ENCODE measurements at places on chromosomes 13 and 19. TPM values are rescaled to one million over a fixed set of nuclear protein-coding genes. Genes with fewer than 3 reads are reported as not detected.
A peak's percentile ranks its signal among the peaks of the same experiment; 100 is the strongest.

CEACAM4 gene
- total RNA-seq: not detected

SLC39A3 gene
- total RNA-seq: 31.5 TPM

PDX1 gene
- not detected for total RNA-seq

CYP4F12 gene
- 0.10 TPM for total RNA-seq

- DNase-seq: no peak
Observed at GRCh38 chr13:78649997-78650716, 8.8 kb downstream of the OBI1 start.

DNA sequence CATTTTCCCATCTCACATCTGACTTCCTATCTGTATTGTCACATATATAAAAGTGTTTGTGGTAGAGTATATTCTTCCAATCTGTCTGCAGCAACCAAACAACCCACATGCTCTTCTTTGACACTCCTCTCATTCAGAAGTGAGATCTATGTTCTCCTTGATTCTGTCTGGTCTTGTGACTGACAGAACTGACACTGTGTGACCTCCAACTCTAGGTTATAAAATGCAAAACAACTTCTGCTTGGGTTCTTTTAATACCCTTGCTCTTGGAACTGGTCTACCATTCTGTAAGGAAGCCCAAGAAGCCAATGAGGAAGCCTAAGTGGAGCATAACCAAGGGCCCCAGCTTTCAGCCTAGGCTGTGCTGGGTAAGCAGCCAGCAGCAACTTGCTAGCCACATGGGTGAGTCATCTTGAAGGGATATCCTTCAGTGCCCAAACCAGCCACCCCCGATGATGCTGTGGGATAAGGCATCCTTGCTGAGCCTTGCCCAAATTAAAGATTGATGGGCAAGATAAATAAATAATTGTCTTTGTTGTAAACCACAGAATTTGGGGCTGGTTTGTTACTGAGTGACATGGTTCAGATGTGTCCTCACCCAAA lies 18.4 kb upstream of the ITM2B start:
- no peak for DNase-seq

- DNase-seq: no peak
Observed at GRCh38 chr19:51571599-51571998, 516 bp downstream of the ZNF175 start.

DNA sequence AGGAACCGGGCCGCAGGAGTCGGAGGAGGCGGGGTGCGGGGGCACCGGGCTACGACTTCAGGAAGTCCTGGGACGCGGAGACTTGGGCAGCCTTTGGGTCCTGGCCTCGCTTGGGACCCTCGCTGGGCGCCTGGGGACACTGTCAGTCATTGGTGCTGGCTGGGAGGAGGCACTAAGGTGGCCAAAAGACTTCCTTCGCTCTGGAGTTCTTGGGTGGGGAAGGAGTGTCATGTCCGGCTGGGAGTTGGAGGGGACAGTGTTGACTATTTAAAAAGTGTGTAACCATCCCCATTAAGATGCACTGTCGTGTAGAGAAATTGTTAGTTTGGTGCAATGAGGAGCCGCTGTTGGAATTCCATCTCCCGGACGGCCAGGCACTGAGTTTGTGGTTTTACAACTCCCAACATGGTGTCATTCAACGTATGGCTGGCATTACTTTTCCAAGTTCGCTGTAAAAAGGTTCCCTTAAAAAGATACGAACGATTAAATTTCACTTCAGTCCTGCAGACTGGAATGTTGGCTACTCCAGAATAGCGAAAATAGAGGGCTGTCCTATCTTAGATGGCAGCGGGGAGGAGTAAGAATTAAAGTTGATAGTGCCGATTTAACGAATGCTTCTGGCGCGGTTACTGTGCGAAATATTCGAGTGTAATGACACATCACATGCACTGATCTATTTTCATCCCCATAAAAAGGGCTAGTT lies 776 bp downstream of the DNAJC3 start:
- peak; percentile 10 for DNase-seq

DNA sequence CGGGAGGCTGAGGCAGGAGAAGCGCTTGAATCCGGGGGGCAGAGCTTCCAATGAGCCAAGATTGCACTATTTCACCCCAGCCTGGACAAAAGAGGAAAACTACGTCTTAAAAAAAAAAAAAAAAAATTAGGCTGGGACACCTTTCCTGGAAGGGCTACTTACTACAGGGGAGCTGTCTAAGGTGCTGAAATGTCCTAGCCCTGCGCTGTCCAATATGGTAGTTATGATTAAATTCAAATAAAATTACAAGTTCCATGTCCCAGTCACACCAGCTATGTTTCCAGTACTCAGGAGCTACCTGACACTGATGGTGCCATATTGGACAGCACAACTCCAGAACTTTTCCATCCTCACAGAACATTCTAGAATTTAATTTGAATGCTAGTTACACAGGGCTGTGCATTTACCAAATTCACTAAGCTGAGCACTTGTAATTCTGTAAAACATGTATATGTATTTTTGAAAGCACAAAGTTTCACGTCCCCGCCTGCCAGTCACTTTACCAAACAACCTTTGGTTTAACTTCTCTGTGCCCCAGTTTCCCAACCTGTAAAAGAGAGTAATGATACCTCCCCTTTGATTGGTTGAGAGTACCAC lies 9.2 kb upstream of the ZSCAN22 start:
- DNase-seq: peak; percentile 38

- DNase-seq: no peak
Observed at GRCh38 chr19:18978616-18979015, 37.6 kb upstream of the HOMER3 start.

- no peak for DNase-seq
Observed at GRCh38 chr19:928471-929202, 2.8 kb downstream of the ARID3A start.

GRCh38 chr19:49091391-49092038 lies 6.3 kb downstream of the SNRNP70 start:
- no peak for DNase-seq

DNA sequence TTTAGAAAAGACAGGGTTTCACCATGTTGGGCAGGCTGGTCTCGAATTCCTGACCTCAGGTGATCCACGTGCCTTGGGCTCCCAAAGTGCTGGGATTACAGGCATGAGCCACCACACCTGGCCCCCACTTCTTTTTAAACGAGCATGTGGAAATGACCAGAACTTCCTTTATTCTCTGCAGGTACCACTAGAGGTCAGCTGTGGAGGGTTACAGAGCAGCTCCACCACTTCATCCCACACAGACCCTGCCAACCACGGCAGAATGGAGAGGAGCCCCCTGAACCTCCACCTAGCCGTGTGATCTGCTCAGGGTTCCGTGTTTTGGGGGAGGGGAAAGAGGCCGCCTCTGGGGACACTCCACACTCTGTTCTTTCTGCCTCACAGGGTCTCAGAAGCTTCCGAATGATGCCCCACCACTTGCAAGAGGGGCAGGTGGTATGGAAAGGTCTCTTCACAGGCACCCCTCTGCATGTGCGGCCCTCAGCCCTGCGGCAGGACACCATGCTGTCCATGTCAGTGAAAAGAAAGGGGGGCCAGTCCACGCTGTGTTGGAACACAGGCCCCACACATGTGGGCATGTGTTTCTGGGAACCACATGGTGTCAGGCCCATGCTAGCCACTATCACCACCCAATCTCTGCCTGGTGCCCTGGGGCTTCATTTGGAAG lies 465.0 kb downstream of the TSHZ3 start:
- no peak for DNase-seq

DNA sequence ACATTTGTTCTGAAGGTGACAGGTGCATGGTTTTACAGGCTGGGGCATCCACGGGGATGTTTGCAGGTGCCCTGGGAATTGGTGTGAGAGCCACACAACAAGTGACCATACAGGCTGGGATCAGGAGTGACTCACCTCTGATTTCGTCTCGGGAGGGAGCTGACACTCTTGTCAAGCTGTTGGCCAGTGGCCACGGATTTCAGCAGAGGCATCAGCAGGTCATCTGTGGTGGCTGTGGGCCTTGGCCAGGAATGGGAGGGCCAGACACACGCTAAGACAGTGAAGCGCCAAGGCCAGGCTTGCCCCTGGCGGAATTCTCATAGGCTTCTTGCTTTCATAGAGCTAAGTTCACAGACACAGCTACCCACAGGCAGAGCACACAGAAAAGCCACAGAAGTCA lies 108.6 kb downstream of the HSPH1 start:
- DNase-seq: no peak

DNA sequence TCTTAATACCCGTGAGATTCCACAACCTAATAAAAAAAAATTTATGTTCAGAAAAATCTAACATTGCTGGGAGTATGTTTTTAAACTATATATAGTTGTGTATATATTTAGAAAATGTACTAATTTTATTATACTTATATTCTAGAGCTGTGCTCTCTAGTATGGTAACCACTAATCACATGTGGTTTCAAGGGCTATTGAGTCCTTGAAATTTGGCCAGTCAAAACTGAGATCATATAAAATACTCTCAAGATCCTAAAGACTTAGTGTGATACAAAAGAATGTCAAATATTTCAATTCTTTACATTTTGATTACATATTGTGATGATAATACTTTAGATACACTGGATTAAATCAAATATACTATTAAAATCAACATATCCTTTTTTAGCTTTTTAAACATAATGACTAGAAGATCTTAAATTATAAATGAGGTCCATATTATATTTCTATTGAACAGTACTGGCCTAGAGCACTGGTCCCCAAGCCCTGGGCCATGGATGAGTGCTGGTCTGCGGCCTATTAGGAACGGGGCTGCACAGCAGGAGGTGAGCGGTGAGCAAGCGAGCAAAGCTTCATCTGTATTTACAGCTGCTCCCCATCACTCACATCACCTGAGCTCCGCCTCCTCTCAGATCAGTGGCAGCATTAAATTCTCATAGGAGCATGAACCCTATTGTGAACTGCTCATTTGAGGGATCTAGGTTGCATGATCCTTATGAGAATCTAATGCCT lies 176.5 kb upstream of the NBEA start:
- DNase-seq: no peak

DNA sequence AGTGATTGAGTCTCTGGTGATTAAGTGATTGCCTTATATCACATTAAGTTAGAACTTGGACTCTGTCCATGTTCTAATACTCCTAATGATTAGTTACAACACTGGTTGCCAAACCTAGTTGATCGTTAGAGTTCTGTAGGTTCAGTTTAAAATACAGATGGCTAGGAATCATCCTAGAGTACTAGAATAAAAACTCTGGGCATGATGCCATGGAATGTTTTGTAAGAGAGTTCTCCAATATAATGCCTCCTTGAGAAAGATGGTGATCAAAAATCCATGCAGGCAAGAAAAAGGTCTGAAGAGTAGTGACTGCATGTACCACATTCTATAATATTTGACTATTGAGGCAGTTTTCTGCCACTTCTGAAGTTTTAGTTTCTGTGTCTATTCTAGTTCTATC lies 176.3 kb downstream of the GPC5 start:
- DNase-seq: no peak
